Epithelial cell of proximal tubule (primary cell): ENCODE measurements at places on chromosomes 11 and 22.

- no peak for DNase-seq
These were observed 35.7 kb downstream of the KCNJ4 start for GRCh38 chr22:38419121-38419857.

- no peak for DNase-seq
These were observed 218.5 kb downstream of the DYNC2H1 start for GRCh38 chr11:103327721-103328120.

GRCh38 chr11:112042161-112042960 is 17.2 kb downstream of the DLAT start:
- DNase-seq = no peak

- DNase-seq = no peak
These were observed 276.5 kb downstream of the LUZP2 start for GRCh38 chr11:24773322-24773721.

GRCh38 chr11:44583353-44583669 is 17.8 kb downstream of the CD82 start:
- no peak for DNase-seq

- DNase-seq = no peak
These were observed 36.2 kb downstream of the THOC5 start for GRCh38 chr22:29517215-29517908.

DNA sequence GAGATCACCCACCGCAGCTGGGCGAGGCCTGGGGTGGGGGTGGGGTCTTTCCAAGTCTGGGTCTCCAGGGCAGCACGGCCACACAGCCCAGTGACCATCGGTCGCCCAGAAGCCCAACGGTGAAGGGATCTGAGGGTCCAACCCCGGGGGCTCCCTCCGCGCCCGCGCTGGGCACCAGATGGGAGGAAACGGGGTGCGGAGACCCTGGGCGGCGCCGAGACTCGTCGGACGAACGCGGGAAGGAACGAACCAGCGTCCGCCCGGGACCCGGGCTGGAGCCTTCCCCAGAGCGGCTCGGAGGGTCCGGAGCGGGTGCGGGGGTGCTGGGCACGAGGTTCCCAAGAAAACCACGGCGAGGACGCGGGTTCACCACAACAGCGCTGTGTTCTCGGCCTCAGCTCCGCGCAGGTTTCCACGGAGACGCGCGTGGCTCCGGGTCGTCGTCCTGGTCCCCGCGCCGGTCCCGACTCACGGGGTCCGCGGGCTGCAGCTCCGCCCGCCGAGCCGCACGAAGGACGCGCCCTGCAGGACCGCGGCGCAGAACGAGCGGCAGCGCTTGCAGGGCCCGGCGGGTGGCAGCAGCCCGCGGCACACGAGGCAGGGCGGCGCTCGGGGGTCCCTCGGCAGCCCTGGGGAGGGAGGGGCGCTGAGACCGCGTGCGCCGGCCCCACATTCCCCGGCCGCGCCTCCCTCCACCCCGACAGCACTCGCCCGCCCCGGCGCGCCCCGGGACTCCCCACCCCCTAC is 2.3 kb upstream of the IL17REL start:
- no peak for DNase-seq

GRCh38 chr11:104142698-104143097 is 21.2 kb downstream of the PDGFD start:
- no peak for DNase-seq
